ENCODE measurements at places on chromosomes 12 and 14.

- DNase-seq = no peak
These were observed 160.2 kb upstream of the LMNTD1 start for GRCh38 chr12:25713264-25713663.

GRCh38 chr12:100942984-100943749 lies 148.6 kb downstream of the ANO4 start:
- DNase-seq = no peak

DNA sequence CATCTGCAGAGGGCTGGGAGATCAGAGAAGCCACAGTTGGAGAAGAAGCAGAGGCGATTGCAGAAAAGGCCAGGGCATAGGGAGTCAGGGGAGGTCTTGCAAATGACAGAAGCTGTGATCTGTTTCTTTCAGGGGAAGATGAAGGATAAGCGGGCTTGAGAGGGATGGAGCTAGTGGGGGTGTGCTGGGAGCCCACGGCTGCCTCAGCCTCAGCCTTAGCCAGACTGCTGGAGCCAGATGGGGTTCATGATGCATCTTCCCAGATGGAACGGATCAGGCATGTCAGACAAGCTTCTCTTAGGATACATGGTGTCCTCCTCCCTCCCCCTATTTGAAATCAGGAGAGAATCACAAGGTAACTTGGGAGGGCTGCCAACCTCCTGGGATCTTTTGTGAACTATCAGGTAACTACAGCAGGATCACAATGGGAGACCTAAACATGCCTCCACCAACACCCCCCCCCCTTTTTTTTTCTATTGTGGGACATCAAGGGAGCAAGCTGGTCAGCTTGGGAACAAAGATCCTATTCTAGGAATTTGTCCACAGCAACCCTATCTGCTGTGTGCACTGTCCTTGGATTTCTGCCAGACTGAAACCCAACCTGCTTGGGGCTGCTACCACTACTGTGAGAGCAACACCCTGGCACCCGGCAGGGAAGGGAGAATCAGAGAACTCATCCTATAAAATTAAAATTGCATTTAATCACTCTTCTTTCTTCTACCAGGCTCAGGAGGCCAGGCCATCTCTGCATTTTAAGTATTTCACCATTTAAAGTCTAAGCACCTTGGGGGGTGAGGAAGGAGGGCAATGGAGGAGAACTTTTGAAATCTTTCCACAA lies 10.7 kb upstream of the ATP2A2 start:
- DNase-seq = no peak

- DNase-seq = no peak
These were observed 184.5 kb upstream of the KRR1 start for GRCh38 chr12:75695926-75696325.

GRCh38 chr14:32197919-32198318 lies 3.9 kb upstream of the RNU6-7 start:
- no peak for DNase-seq

GRCh38 chr12:57148469-57149244 lies 1.2 kb upstream of the LRP1-AS start:
- no peak for DNase-seq

DNA sequence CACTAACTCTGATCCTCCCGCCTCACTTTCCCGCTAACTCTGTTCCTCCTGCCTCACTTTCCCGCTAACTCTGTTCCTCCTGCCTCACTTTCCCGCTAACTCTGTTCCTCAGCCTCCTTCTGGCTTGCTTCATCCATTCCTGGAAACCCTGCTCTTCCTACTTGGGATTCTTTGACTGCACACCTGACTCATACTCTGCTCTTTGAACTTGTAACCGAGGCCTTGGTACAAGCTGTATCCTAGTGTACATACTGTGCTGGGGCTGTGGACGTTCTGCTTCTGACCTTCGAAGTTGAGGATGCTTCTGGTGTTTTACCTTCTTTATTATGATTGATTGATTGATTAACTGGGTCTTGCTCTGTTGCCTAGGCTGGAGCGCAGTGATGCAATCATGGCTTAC lies 63.2 kb upstream of the RD3L start:
- DNase-seq = no peak

DNA sequence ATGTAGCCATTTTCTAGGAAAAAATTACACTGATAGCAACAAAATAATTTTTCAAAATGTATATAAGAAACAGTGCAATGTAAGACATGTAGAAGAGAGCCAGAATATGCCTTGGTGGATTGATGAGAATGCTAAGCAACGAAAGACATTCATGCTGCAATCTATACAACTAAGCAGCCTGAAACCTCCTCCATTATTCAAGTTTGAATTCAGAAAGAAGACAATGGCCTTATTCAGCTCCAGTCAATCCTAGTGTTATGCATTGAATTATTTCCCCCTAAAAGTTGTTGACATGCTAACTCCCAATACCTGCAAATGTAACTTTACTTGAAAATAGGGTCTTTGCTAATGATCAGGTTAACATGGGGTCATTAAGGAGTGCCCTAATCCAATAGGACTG lies 73.5 kb downstream of the BTG1 start:
- DNase-seq = no peak

DNA sequence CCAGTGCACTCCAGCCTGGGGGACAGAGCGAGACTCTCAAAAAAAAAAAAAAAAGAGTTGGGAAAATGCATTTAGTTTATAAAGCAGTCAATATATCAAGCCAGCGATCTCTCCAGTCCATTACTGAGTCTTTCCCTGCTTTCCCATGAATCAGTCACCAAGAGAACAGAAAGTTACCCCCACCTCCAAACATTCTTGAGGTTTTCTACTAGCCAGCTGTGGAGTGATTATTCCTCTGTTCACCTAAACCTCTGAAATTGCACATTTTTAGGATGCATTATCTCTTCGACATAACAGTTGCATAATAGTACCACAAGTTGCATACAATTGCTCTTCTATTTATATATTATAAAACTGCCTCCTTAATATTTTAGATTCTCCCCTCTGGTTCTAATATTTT lies 134.8 kb upstream of the DIO3 start:
- no peak for DNase-seq

GRCh38 chr12:14417715-14418114 lies 52.2 kb downstream of the ATF7IP start:
- DNase-seq = peak; percentile 81

- peak; percentile 50 for DNase-seq
These were observed 4.3 kb upstream of the NIN start for GRCh38 chr14:50835280-50835679.

DNA sequence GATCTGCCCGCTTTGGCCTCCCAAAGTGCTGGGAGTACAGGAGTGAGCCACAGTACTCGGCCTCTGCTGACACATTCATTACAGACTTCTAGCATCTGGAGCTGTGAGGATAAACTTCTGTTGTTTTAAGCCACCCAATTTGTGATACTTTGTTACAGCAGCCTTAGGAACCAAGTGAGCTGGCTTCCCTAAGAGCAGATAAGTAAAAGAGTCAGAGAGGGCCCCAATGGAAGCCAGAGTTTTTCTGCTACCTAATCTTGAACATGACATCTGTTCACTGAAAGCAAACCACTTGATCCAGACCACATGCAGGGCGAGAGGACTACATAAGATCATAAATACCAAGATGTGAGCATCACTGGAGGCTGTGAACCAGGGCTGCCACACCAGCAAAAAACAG lies 3.7 kb upstream of the MAPKAPK5 start:
- DNase-seq = no peak

DNA sequence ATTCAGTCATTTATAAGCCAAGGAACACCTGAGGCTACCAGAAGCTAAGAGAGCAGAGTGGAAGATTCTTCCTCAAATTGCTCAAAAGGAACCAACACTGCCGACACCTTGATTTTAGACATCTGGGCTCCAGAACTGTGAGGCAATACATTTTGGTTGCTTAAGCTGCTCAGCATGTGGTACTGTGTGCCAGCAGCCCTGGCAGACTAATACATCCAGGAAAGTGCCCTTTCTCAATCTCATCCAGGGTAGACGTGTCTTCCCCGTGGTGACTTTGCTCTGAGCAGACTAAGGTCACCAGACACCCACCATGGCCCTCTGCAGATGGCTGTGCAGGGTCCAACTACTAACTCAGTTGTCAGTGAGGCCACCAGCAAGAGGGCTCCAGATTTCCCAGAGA lies 122.8 kb downstream of the VRK1 start:
- DNase-seq = no peak

DNA sequence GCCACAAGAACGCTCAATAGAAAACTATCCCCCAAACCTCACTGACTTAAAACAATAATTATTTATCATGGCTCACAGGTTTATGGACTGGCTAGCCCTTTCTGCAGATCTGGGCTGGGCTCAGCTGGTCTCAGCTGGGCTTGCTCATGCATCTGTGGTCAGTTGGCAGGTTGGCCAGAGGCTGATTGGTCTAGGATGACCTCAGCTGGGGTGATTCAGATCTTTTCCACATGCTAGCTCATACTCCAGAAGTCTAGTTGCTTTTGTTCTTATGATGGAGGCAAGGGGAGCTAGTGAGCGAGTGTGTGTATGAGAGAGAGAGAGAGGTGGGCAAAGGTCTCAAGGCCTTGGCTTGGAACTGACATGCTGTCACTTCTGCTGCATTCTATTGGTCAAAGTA lies 181.2 kb upstream of the NRXN3 start:
- DNase-seq = no peak

DNA sequence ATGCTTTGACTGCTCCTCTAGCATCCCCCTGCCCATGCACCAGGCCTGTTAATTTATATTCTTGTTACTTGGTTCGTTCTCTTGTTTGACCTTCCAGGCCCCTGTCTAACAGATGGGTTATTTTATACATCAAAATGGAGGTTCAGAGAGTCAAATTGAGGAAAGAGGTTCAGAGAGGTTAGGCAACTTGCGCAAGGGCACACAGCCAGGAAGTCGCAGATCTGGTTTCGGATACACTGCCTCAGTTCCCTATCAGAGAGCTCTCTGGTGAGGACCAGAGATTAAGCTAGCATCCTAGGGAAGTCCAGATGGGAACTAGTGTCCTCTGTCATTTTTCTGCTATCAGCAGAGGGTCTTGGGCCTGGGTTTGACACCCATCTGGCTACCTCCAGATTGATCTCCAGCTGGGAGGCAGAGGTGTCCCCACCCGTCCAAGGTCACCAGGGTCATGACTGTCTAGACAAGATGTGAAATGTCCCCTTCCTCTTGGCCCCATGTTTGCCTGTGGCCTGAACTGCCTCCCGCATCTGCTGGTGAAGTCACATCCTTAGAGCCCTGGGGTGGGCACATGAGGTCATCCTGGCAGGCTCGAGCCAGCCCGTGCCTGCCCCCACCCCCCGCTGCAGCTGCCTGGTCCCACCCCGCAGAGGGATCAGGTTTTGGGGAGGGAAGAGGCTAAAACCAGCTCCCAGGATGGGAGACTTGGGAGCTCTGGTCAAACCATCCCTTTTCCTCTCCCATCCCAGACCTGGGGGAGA lies 84.3 kb upstream of the NCOR2 start:
- DNase-seq = no peak

- no peak for DNase-seq
These were observed 107.1 kb upstream of the BCAT1 start for GRCh38 chr12:25056011-25056410.

- no peak for DNase-seq
These were observed 22.6 kb downstream of the SUDS3 start for GRCh38 chr12:118398940-118399339.

GRCh38 chr12:118109088-118109487 lies 5.3 kb upstream of the VSIG10 start:
- no peak for DNase-seq

GRCh38 chr12:88142610-88142991 lies 494 bp downstream of the TMTC3 start:
- DNase-seq = no peak

- no peak for DNase-seq
These were observed 103.7 kb downstream of the BCL11B start for GRCh38 chr14:99168330-99168729.

GRCh38 chr14:92684801-92685560 lies 63.4 kb downstream of the LGMN start:
- DNase-seq = no peak

DNA sequence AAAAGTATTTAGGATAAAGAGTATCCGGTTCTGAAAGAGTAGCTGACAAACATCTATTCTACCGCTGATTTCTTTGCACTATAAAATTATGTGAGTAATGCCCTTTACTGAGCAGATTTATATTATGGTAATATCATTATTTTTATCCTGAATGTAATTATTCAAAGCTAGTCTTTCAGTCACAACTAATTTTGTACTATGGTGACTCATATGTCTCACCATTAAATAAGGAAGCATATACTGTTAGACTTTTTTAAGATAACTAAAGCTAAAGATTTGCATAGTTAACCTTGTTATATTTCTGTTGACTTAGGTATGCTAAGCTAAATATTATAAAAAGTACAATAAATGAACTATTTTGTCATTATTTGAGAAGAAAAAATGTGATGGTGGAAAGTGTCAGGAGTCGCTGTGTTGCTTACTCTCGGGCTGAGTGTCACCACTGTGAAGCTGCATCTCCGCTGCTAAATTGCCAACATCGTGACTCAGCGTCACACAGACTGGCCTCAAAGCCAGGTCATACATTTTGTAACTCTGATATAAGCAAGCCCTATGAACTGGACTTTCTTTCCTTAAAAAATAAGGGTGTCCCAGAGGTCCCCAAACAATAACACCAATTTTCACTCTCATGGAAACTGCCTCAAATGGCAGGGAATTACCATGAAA lies 69.1 kb upstream of the SSTR1 start:
- no peak for DNase-seq

GRCh38 chr14:104975481-104976197 lies 2.5 kb downstream of the AHNAK2 start:
- no peak for DNase-seq

- no peak for DNase-seq
These were observed 29.4 kb downstream of the DCP1B start for GRCh38 chr12:1974812-1975211.

- DNase-seq = peak; percentile 32
These were observed 42.6 kb upstream of the MED13L start for GRCh38 chr12:116319898-116320621.

- no peak for DNase-seq
These were observed 6.8 kb upstream of the FOXG1 start for GRCh38 chr14:28759653-28760313.

- DNase-seq = no peak
These were observed 19.7 kb downstream of the TSPAN19 start for GRCh38 chr12:85016413-85016812.

DNA sequence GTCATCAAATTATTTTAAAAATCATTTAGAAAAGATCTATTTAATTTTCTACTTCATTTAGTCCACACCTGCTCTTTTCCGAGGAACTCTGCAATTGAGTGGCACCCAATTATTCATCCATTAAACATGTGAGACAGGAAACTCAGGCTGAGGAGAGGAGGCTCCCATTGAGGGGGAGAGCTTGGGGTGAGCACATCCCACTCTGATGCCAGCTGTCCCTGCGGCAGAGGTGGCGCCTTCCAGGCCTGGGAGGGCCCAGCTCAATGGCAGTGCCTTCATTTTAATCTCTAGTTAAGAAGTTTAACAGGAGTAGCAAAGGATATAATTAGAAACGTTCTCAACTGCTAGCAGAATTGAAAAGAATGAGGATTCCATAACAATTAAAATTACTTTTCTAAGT lies 92.0 kb downstream of the ITPR2 start:
- no peak for DNase-seq

Data from activated CD4-positive, alpha-beta T cell treated with anti-CD3 and anti-CD28 coated beads, Interleukin-2, amount 10 ng/mL, durations not matched to agents 7 days and 5 days (primary cell).